ENCODE measurements at places on chromosomes 3 and 15. TPM values are rescaled to one million over a fixed set of nuclear protein-coding genes. Genes with fewer than 3 reads are reported as not detected.

The ADCY5 gene
- 15.3 TPM for total RNA-seq

The CPNE4 gene
- not detected for total RNA-seq

The SEMA3G gene
- not detected for total RNA-seq

The ERICH6 gene
- total RNA-seq: 0.83 TPM

DNA sequence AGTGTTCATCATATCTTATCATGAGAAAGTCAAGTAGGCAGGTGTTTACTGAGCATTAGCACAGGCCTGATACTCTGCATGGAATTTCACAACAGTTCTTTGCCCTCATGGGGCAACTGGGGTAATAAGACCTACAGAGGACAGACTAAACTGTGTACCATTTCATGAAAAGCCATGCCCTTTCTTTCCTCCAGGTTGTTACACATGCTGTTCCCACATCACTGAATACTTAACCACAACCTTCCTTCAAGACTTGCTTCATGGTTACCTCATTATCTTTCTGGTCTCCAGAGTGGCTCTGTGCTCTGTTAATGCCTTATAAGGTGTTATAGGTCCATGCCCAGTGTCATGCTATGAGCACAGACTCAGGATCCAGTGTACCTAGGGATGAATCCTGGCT is 28.2 kb upstream of the RSL24D1 start:
- H3K4me1 ChIP-seq: peaks cover 7% of the 10 kb centered on the region
- H3K27ac ChIP-seq: no peak overlapping the region
- DNase-seq: no peak
- no peak overlapping the region for H3K4me3 ChIP-seq
- H3K27me3 ChIP-seq: no peaks in the 10 kb centered on the region
- peaks cover 5% of the 10 kb centered on the region for H3K36me3 ChIP-seq

- H3K36me3 ChIP-seq: no peaks in the 10 kb centered on the region
- no peak overlapping the region for H3K4me3 ChIP-seq
- peaks cover under 1% of the 10 kb centered on the region for H3K4me1 ChIP-seq
- peaks cover 64% of the 10 kb centered on the region for H3K27me3 ChIP-seq
- no peak overlapping the region for H3K27ac ChIP-seq
Observed at GRCh38 chr3:9196020-9196419, 53.4 kb downstream of the SRGAP3 start.

GRCh38 chr3:78728406-78729145 is 1039.2 kb downstream of the ROBO1 start:
- DNase-seq: no peak
- no peaks in the 10 kb centered on the region for H3K36me3 ChIP-seq
- H3K27me3 ChIP-seq: no peaks in the 10 kb centered on the region
- peak overlapping the region; percentile 50 for H3K27ac ChIP-seq
- peaks cover 43% of the 10 kb centered on the region for H3K4me1 ChIP-seq

DNA sequence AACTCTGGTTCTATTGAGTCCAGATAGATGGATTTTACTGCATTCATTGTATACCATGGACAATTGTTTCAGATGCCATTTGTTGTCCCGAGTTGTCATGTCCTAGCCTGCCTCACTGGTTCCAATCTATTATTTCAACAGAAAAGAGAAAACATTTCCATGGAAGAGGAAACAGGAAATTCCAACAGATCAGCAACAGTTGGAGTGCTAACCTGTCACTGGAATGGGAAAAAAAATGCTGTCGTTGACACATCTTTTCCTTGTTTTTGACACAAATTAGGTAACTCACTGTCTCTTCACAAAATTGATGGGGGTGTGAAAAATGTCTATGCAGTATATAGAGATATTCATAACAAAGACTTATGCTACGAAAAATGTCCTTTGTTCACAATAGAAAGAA is 432.0 kb upstream of the TBL1XR1 start:
- DNase-seq: no peak
- no peaks in the 10 kb centered on the region for H3K27me3 ChIP-seq
- H3K4me1 ChIP-seq: peaks cover 64% of the 10 kb centered on the region
- no peaks in the 10 kb centered on the region for H3K36me3 ChIP-seq
- H3K4me3 ChIP-seq: no peak overlapping the region
- H3K27ac ChIP-seq: peak overlapping the region; percentile 29

DNA sequence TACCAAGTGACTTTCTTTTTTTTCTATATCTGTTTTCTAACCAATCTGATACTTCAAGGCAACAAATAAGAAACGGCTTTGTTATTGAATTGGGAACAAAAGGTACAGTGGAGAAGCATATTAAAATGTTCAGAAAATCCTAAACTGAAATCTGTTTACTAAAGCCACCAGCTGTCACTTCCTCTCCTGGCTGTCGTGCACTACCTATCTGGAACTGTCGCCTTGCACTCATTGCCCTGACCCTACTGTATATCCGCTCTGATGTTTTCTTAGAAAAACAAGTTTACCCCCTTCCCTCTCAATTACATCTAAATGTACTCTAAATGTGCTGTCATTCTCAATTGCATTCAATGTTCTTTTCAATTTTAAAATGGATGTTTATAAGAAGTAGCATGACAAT is 439.8 kb upstream of the ARRDC4 start:
- no peak overlapping the region for H3K4me3 ChIP-seq
- H3K27ac ChIP-seq: no peak overlapping the region
- peaks cover 5% of the 10 kb centered on the region for H3K4me1 ChIP-seq
- H3K36me3 ChIP-seq: no peaks in the 10 kb centered on the region
